ENCODE measurements at places on chromosomes 11 and 22. TPM values are rescaled to one million over a fixed set of nuclear protein-coding genes. Genes with fewer than 3 reads are reported as not detected.

The CREB3L1 gene
- polyA plus RNA-seq = 54.7 TPM

DNA sequence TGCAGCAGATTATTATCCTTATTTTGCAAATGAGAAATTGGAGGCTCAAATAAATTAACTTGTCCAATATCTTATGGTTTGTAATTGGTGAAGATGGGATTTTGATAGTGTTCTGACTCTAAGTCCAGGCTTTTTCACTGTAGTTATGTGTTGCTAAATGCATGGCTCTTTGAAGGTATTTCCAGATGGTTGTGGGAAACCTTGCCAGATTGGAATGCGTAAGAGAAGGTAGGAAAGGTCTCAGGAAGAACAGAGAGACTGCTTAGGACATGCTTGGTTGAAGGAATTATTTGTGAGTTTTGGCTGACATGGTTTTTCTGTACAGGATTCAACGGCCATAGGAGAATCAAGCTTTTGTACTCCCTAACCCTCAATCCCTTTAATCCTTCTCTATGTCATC, 108.6 kb downstream of the STIM1 start:
- DNase-seq = no peak

- DNase-seq = no peak
Measured at GRCh38 chr22:41504397-41504796, 35.5 kb downstream of the ACO2 start.

DNA sequence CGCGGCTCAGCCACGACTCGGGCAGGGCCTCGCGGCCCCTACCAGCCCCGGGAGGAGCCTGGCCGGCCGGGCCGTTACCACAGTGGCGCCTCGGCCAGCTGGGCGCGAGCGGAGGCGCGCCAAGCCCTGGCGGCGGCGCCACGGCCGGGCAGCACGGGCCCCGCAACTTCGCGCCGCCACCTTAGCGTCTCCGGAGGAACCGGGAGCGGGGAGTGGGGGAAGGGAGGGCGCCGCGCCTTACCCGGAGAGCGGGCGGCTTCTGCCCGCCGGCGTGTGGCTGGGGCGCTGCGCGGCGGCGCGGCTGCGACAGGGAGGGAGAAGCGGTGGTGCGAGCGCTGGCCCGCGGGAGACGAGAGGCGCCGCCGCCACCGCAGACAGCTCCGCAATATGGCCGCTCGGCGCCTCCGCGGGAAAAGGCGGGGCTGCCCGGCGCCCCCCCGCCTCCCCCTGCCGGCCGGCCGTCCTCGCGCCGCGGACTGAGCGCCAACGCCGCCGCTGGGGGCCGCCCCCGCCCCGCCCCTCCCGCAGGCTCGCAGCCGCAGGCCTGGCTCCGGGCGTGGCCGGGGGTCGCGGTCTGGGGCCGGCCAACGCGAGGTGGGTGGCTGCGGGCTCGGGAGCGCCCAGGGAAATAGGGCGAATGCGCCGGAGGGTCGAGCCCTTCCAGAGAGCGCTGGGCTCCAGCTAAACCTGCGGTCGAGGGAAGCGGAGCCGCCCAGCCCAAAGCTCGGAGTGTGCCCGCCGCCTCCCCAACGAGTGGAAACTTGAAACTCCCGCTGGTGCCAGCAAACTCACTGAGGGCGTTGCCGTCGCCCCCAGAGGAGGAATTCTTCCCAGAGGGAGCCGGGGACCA, at the start of gene RDX:
Gene RDX (minus strand): TSS at position 389 of the 850 bp plus-strand sequence. CDS start 16,922 bp downstream, outside the sequence.
- peak; percentile 88 for DNase-seq

GRCh38 chr11:69899957-69900821, 81.0 kb upstream of the FGF3 start:
- no peak for DNase-seq
